ENCODE measurements at places on chromosomes 1 and 21.

DNA sequence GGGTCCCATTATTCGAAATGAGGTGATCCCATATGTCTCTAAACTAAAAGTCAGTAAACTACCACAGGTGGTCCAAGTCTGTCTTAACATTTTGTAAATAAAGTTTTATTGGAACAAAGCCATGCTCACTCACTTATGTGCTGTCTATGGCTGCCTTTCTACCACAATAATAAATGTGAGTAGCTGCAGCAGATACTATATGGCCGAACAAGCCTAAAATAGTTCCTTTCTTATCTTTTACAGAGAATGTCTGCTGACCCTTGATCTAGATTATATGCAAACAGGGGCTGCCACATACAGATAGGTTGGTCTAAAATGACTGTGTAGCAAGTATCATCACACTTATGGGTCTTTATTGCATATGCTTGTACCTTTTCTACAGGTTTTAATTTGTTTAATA lies 140.0 kb downstream of the VAV3 start:
- no peak for DNase-seq

DNA sequence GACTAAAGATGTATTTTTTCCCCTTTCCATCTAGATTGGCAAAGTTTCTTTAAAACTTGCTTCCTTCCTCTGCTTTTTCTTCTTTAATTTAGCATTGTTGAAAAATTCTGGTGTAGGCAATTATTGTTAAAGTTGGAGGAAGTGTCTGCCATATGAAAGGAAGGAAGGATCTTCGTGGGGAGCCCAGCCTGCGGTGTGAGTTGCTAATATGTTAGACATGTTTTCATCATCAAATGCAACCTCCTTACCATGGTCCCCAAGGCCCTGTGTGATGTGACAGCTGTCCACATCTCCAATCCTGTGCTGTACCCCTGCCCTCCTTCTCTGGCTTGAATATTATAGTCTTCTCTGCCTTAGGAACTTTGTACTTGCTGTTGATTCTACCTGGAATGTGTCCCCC lies 81.0 kb upstream of the ZBTB18 start:
- no peak for DNase-seq

GRCh38 chr21:34732388-34732821 lies 63.6 kb downstream of the CLIC6 start:
- no peak for DNase-seq

DNA sequence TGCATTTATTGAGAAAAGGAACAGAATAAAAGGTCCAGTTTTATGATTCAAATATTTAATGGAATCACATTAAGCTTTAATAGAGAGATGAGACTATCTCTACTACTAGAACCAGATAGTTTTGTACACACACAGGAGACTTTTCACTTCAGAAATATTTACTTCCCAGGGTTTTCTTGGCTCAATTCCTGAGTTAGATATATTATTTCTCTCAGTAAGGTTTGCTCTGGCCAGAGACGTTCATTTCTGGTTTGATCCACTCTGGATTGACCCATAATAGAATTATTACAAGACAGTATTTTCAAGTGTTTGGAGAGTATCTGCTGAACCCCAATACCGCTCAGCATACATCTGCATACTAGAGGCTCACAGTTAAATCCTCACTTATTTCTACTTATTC lies 1.3 kb upstream of the RCOR3 start:
- DNase-seq, result no peak

DNA sequence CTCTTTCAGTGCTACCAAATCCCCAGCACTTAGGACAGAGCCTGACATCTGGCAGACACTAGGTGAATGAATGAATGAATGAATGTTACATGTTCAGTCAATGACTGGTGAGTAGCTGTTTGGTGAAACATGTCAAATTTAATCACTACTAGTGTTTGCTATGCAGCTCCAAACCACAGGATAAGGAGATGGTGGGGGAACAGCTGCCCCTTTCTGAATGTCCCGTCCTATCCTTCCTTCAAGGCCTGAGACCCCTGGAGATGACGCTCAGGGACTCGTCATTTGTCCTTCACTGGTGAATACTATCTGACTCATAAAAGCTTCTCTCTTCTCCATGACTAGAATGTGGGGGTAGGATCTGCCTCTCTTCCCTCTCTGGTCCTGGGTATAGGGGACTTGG lies 175.4 kb downstream of the HIVEP3 start:
- DNase-seq, result no peak

DNA sequence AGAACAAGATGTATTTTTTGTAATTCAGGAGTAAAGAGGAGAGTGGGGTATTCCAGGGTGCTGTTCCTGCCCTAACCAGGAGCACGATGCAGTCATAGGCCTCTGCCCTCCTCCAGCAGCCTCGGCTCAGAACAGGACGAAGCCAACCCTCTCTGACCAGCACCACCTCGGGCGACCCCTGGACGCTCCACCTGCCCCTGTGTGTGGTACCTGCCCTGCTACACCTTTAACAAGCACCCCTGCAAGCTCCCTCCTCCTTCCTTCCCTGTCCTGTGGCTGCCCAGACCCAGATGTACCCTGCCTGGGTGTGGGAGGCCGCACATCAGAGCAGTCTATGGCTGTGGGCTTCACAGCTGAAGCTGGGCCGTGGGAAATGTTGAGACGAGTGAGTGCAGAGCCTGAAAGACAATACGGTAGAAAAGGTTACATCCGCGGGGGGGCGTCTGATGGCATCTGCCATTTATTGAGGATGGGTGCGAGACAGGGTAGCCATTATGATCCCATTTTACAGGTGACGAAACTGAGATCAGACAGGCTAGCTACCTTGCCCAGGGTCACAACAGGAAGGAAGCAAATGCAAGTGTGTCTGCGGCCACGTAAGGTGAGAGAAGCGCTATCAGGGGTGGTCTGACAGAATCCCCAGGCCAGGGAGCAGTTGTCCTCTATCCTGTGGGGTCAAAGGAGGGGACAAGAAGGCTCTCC lies 4.6 kb downstream of the ERG start:
- no peak for DNase-seq
